ENCODE measurements at places on chromosomes 2 and 18.
A peak's percentile ranks its signal among the peaks of the same experiment; 100 is the strongest.

DNA sequence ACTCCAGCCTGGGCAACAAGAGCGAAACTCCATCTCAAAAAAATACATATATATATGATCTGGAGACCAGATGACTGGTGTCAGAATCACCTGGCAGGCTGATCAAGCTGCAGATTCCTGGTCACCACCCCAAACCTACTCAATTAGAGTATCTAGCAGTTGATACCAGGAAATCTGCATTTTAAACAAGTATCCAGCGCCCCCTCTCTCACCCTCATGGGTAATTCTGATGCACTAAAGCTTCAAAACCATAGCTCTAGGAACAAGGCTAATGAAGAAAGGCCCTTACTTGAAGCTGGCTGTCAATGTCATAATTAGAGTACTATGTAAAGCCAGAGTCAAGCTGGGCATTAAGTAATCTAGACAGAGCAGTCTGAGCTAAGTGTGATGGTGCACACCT, 25.0 kb upstream of the PCBP1 start:
- DNase-seq, result no peak

GRCh38 chr2:147649286-147649685, 195.5 kb upstream of the ACVR2A start:
- no peak for DNase-seq

- peak; percentile 76 for DNase-seq
Measured at GRCh38 chr2:207251573-207252192, 85.9 kb upstream of the KLF7 start.

GRCh38 chr2:105291981-105292380, 37.6 kb downstream of the TGFBRAP1 start:
- DNase-seq, result no peak

DNA sequence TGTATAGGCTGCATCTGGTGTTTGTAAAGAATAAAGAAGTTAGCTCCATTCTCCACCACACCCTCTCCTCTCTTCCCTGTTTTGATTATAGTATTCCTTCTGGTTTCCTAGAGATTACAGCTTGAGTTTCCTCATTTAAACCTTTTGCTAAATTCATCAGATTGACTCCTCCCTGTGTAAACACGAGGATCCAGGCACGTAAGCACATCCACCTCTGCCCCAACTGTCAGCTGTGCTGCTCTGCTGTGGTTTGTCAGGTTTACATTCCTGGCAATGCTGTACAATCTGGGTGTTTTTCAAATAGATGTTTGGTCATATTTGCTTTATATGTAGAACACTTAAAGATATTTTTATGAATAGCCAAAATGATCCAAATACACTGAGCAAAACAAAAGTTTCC, 302.8 kb downstream of the PTGR3 start:
- no peak for DNase-seq

DNA sequence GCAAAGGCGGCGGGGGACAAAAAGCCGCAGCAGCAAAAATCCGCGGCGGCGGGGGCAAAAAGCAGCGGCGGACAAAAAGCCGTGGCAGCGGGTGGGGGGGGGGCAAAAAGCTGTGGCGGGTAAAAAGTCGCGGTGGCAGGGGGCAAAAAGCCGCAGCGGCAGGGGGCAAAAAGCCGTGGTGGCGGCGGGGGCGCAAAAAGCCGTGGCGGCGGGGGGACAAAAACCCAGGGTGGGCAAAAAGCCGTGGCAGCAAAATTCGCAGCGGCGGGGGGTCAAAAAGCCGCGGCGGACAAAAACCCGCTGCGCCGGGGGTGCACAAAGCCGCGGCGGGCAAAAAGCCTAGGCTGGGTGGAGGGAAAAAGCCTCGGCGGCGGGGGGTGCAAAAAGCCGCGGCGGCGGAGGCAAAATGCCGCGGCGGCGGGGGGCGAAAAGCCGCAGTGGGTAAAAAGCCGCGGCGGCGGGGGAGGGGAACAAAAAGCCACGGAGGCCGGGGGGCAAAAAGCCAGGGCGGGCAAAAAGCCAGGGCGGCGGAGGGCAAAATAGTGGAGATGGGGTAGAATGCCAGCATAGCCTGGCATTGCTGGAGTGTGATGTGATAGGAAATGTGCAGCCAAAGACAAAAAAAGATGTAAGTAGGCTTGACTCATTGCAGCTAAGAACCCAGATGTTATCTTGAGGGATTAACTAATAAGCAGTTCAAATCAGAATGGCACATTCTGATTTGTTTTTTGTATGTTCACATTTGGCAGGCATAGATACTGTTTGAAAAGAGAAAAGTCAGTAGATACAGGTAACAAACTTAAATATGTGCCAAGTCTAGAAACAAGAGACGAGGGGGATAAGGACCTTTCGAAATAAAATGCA, 1076.3 kb downstream of the RPIA start:
- DNase-seq, result no peak

DNA sequence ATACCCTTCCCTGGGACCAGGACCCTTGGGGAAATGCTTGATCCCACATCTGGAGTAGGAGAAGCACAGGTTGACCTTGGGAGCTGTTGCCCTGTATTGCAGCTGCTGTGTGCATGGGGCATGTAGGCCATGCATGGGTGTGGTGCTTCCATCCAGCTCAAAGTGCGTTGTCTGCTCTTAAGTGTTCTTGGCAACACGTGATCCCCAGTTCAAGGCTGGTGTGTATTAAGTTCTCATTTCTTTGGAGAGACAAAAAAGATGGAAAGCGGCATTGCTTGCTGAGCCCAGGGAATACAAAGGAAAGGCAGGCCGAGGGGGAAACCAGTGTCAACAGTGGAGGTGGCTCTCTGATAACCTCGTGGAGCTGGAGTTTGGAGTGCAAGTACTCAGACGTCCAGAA, 110.7 kb downstream of the RTP5 start:
- DNase-seq, result no peak
